ENCODE measurements at places on chromosomes 4 and X. TPM values are rescaled to one million over a fixed set of nuclear protein-coding genes. Genes with fewer than 3 reads are reported as not detected.

FAM47A gene
- total RNA-seq = not detected

HTR2C gene
- 2.9 TPM for total RNA-seq

NIPAL1 gene
- total RNA-seq = 0.86 TPM

USP11 gene
- total RNA-seq = 331 TPM

CXCL11 gene
- total RNA-seq = not detected

CLGN gene
- 5.3 TPM for total RNA-seq

GRCh38 chr4:8157496-8157895 lies 1.1 kb downstream of the ABLIM2 start:
- peak; percentile 9 for DNase-seq

DNA sequence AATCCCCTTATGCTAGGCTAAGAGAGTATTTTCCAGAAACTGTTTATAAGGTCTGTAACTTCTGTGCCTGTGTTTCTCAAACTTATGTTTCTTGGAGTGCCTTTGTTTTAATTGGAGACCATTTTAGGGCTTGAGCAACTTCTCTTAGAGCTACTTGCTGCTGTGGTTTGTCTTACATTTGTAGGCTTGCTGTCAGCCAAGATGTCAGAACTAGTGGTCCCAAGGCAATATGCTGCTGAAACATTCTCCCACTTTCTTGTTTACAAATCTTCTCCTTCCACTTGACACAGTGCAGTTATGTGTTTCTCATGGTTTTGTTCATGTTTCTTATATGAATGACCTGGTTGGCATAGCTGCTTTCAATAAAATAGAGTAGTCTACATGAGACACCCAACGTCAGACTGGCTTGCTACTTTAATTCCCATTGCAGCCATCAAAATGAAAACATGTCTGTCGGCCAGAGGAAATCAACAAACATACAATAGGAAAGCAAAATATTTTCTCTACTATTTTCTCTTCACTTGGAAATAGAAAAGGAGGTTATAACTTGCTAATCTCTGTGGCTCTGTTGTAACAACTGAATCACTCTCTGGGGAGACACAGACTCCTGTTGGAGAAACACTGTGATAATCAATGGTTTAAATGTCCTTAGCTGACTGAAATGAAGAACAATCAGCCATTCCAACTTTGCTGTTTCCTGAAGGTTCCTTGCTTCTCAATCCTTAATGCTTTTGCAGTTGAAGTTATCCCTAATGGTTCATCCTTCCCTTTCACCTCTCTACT lies 426.4 kb downstream of the PDGFC start:
- DNase-seq = no peak

DNA sequence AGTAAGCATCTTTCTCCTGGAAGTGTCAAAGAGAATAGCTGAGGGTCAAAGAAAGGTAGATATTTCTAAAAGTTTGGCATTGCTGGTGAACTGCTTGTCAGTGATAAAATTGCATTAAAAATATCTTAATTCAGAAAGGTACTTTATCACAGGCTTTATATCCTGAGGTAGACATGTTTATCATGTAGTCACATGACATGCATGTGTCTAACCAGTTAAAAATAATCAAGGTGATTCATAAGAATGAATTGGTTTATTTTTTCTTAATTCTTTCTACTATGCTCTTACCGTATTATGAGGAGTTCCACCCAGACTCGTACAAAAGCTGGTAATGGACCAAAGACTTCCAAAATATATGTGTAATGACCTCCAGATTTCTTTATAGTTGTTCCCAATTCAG lies 6.1 kb downstream of the SLC7A11 start:
- no peak for DNase-seq

DNA sequence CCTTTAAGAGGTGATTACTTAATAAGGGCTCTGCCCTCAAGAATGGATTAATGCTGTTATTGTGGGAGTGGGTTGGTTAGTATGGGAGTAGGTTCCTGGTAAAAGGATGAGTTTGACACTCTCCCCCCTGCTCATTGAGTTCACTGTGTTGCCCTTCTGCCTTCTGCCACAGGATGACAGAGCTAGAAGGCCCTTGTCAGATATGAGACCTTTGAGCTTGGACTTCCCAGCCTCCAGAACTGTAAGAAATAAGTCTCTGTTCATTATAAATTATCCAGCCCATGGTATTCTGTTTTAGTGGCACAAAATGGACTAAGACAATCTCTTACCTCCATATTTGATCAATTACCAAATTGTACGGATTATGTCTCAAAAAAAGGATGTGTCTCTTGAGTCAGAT lies 114.3 kb upstream of the NAP1L5 start:
- no peak for DNase-seq

GRCh38 chr4:184310881-184311709 lies 93.4 kb upstream of the ENPP6 start:
- no peak for DNase-seq

DNA sequence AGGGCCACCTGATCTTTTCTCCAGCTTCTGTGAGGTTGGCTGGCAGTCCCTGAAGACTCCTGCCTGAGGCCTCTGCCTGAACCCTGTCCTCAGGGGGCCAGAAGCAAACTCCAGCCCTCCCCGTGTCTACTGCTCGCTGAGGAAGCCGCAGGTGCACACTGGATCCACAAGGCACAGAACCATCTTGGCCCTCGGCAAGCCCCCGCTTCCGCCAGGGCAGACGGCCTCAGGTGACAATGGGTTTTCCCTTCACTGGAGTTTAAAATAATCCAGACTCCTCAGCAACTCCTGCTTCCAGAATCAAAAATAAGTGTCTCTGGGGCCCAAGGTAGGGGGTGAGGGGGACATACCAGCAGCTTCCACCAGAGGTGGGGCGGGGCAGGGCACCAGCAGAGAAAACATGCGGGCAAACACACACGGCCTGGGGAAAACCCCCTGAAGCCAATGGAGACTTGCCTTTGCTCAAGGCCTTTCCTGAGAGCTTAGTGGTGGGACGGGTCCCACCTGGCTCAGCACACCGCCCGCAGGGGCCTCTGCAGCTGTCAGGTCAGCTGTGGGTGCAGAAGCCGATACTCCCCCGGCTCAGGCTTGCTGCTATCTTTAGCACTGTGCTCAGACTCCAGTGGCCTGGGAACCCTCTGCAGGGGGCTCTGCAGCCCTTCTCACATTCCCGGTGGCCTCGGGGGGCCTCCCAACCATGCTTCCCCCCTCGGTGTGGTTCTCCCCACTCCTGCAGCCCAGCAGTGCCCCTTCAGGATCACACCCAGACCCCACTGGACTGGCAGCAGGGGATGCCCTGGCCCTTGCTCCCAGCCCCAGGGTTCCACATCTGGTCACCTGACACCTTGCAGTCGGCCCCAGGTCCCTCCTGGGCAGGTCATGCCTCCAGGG lies 1.9 kb downstream of the MYL5 start:
- no peak for DNase-seq

DNA sequence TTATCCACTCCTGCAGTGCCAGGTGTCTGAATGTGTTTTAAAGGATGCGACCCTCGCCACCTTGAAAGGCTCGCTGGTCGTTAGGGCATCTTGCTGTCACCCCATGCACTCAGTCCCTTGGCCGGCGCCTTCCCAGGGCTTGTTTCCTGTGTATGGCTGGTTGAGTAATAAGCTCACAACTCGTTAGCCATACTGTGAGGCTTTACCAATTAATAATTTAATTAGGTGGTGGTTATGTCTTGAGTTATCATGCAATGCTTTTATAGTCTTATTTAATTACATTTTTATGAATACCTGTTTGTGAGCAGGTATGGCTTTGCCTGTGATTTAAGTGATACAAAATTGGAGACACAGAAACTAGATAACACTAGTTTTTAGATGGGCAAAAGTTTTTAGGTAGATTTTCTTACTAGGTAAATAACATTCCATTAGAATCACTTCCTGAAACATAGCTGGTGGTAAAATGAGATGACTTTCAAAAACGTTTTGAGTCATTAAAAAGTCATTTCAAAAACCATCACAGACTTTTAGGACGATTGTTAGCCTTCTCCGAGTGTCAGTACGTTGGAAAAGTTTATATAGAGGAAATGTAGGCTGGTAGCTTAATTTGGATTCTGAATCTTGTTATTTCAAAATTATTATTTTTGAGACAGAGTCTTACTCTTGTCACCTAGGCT lies 18.2 kb downstream of the PTTG2 start:
- DNase-seq = no peak

GRCh38 chr4:118367872-118368271 lies 15.1 kb upstream of the PRSS12 start:
- DNase-seq = no peak

GRCh38 chr4:39568805-39569204 lies 41.6 kb upstream of the UGDH start:
- DNase-seq = no peak
